ENCODE measurements at places on chromosomes 2 and 18.

GRCh38 chr2:168159754-168160585, 87.4 kb downstream of the STK39 start:
- no peak for DNase-seq

DNA sequence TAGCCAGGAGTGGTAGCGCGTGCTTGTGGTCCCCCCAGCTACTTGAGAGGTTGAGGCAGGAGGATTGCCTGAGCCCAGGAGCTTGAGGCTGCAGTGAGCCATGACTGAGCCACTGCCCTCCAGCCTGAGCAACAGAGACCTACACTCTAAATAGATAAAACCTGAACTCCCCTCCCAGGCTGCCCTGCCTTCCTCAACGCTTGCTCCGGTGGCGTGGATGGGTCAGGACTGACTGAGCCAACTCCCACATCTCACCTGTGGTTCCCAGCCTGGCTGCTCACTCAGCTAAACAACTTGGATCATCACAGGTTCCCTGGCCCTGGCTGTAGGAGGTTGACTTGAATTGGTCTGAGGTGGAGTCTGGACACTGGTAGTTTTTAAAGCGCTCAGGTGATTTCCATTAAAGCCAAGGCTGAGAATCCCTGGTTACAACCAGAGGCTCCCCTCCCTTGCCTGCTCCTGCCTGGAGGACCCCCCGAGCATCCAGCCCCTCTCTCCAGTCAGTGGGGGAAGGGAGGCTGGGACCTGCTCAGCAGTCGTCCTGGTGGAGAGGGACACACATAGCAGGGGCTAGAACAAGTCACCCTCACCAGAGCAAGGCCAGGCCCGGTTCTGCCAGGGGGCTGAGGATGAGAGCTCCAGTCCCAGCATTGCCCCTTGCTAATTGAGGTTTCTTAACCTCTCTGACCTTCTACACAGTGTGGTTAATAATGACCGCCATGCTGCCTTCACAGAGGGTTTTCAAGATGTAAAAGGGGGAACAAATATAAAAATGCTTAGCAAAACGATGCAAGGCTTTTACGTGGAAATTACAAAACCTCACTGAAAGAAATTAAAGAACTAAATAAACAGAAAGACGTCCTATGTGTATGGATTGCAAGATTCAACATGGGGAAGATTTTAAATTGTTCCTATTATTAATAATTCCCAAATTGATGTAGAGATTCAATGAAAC, 46.9 kb upstream of the TAF1B start:
- DNase-seq = no peak

DNA sequence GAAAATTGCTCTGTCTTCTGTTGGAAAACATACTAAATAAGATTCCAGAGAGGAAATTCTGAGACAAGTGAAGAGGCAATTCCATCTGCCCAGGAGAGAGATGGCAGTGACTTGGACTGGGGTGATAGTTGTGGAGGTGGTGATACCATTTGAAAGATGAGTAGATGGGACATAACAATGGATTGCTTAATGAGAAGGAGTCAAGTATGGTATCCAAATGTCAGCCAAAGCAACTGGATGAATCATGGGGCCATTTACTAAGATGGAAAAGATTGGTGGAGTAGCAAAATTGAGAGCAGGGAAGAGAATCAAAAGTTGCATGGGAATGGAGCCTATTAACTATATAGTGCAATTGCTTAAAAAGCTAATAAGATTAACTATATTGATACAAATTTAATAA, 222.1 kb downstream of the ETAA1 start:
- no peak for DNase-seq

GRCh38 chr2:240078631-240079030, 25.3 kb upstream of the OR6B3 start:
- no peak for DNase-seq

DNA sequence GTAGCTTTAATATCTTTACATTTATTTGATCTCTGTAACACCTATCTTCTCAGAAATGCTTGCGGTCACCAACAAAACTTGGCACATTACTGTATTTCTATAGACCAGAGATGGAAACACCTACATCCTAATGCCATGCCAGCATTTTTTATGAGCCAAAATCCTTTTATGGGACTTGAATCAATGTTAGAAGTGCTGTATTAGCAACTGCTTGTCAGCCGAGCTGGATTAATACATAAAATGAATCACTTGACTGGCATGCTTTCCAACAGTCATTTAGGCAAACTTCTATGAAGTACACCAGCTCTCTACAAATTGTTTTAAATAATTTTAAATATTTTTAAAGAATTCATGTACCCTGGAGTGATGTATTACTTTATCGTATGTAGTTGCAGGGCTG, 272.9 kb upstream of the NRP2 start:
- DNase-seq = no peak

DNA sequence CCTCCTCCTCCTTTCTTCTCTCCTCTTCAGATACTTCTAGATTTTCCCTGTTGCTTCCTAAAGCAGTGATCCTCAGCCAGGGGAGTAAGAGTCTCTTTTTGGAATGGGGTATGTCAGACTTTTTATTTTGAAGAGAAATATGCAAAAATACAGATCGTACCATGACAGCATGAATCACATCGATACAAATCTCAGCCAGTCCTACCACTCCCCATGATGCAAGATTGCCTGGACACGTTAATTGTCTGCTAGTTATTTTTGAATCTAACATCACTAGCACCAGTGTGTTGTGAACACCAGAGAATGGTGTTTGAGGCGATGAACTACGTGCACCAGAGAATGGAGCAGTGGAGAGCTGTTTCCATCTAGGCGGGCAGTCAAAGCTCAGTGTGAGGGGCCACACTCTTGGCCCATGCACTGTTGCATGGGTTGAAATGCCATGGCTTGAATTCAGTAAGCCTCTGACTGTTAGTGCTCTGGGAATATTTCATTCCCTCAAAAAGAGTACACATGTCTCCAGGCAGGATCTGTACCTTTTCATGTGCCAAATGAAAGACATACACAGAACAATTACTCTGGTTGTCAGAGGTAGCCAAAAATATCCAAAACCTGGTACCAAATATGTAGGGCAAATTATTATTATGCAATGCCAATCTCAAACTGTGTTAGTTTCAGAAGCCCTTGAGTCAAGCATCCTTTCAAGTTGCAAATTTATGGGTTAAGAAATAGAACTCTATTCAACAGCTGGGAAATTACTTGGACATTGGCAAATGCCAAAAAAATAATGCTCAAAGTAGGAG, 46.3 kb upstream of the RALBP1 start:
- no peak for DNase-seq

- DNase-seq = no peak
These were observed 143.9 kb downstream of the B3GNT2 start for GRCh38 chr2:62339837-62340236.
